ENCODE measurements at places on chromosomes 16 and 17.

- no peak for DNase-seq
Measured at GRCh38 chr16:5222761-5223160, 125.2 kb upstream of the EEF2KMT start.

- no peak for DNase-seq
Measured at GRCh38 chr16:67489401-67490083, 6.2 kb upstream of the AGRP start.

DNA sequence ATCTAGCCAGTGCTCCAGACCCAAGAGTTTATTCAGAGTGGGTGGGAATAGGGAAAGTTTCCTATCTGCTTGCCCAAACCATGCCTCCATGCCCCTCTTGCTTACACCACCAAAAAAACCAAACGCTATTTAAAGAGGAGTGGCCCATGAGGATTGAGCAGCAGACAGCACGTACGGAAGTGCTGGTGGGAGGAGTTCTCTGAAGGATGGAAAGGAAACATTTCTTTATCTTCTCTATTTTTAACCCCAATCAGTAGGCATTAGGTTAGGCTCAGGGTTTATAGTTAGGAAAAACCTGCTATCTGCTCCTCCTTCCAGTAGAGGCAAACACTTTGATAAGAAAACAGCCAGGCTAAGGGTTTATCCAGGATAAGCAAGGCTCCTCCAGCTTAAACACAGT, 235.3 kb downstream of the ZFHX3 start:
- DNase-seq = no peak

- DNase-seq = no peak
Measured at GRCh38 chr17:31457391-31458234, 66.1 kb downstream of the RAB11FIP4 start.

DNA sequence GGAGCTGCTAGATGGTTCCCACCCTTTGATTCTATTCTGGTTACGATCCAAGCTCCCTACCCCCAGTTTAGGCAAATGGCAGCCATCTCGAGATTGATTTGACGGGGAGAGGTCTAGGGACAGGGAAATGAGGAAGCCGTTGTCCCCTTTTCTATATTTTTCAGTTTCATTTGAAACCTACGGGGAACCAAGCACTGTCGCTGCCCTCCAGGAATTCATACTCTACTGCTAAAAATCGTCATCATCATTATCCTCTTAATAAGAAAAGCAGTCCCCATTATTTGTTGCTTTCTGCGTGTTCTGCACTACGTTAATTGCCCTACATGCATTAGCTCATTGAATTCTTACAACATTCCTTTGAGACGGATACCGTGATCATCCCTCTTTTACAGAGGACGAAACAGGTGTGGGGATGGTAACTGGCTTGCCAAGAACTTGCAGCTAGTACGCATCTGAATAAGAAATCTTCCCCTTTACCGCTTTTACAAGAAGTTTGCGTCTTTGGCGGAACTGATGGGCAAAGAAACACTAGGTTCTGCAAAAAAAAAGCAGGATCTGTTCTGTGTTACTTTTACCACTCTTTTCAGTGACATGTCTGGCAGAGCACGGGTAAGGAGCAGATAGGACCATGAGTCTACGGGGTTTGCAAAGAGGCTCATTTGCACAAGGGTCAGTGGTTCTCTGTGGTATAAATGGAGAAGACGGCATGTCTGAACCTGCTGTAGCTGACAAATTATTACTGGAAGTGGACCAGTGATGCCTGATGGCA, 1.1 kb downstream of the CCP110 start:
- DNase-seq = no peak

DNA sequence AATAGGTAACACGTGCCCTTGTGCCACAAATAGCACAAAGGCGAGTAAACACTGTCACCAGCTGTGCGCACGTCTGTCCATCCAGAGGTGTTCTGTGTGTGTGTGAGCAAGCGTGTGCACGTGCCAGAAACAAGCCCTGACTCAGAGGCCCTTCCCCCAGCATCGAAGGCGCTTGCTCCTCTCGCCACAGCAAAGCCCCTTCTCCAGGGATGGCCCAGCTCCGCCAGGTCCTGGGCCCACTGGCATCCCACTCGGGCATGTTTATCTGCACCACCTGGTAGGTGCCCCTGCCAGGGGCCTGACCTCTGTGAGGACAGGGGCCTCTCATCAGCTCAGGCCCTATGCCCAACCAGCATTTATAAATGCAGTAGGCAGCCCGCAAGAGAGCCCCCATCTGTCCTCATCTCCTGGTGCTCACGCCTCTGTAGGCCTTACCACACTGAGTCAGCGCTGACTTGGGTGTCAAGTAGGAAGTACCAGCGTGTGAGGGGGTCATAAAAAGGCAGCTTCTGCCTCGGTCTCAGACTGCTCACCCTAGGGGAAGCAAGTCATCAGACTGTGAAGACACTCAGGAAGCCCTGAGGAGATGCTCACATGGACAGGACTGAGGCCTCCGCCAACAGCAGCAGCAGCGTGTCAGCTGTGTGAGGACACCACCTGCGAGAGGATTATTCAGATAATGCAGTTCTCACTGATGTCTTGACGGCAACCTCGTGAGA, 10.8 kb downstream of the TMEM235 start:
- no peak for DNase-seq
